ENCODE measurements at places on chromosomes 2 and 18.

- no peak for DNase-seq
Observed at GRCh38 chr2:43631618-43632317, 5.3 kb upstream of the PLEKHH2 start.

DNA sequence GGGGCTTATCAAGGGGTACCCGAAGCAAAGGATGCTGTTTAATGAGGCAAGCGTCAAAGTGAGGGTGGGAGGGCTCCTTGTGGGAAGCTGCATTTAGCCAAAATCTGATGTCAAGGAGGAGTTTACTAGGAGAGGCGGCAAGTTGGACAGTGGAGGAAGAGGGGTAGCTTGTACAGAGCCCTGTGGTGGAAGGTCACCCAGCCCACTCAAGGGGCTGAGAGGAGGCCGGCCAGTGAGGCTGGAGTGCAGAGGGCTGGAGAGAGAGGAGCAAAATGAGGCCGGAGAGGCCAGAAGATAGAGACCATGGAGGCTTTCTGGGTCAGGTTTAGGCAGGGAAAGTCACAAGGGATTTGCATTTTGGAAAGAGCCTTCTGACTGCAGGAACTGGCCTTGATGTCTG, 49.5 kb downstream of the ASB1 start:
- DNase-seq: no peak

DNA sequence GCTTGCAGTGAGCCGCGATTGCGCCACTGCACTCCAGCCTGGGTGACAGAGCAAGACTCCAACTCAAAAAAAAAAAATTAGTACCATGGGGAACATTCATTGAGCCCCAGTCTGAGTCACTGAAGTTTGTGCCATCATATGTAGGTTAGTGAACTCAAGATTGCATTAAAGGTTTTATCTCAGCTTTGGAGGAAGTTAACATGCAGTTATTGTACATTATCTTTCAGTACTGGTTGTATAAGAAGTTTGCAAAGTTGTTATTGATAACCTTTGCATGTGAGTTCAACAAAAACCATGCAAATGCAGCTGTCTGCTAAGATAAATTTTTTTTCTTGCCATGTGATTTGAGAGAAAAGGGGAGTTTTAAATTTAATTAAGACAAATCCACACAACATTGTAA, 95.7 kb downstream of the MEIS1 start:
- DNase-seq: no peak

DNA sequence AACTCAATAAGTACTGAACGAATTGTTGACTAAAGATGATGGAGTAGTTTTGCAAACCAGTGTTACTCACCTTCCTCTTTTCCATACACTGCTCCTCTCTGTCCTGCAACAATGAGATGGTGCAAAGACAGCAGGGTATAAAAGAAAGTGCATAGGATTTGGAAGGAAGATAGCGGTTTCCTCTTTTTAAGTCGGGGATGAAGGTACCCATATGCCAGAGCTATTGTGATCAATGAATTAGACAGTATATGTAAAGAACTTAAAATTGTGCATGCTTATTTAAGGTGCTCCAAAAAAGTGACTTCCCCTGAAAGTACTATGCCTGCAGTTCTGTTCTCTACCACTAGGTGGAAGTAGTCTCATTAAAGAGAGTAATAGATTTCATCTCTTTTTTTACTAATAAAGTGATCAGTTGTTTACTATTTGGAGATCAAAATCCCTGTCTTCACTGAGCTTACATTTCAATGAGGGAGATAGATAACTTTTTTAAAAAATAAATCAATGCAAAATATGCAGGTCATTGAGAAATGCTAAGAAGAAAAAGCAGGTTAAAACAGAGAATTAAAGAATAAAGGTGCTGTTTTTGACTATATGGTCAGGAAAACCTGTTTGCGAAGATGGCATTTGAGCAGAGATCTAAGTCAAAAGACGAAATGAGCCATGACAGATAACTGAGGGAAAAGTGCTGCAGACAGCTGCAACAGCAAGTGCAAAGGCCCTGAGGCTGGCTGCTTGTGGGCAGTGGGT, 339.7 kb upstream of the SLC14A2 start:
- DNase-seq: no peak

DNA sequence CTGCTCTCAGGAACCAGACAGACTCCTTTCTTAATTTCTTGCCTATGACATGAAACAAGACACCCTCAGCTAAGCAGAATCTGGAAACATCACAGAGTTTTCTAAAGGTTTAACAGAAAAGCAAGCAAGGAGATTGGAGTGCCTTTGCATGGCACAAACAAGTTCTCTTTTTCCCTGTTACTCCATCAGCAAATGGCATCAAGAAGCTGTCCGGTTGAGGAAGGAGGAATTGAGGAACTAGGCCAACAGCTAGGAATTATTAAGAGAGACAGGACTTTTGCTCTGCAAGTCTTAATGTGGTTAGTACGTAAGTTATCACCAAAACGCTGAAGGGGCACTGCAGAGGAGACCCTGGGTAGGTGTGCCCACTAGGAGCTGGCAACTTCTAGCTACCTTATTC, 53.2 kb downstream of the NEB start:
- DNase-seq: no peak

GRCh38 chr18:70363861-70364260, 75.0 kb downstream of the SOCS6 start:
- no peak for DNase-seq

DNA sequence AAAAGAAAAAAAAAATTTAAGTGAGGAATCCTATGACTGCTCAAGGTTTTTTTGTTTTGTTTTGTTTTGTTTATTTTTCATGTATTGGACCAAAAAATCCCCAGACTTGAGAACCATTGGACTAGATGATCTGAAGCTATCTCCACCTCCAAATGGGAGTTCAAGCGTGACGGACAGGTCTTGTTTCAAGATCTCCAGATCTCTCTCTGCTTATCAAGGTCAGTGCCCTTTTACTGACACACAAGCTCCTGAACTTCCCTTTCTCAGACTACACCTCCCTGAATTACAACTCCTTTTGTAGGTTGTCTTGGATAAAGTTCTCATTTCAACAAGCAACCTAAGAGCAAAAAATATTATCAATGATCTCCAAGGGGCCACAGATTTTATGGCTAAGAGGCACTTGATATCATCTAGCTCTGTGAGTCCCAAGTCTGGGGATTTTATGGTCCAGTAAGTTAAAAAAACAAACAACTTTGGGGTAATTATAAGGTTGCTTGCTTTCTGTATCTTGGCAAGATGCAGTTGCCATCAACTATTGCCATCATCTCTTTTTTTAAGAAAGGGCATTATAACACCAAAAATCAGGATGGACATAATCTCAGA, 396.0 kb upstream of the ATP5MC3 start:
- no peak for DNase-seq

Data from stimulated activated CD4-positive, alpha-beta T cell treated with anti-CD3 and anti-CD28 coated beads, TNF-alpha, amount 100 ng/mL, for 24 hours (primary cell).